ENCODE measurements at places on chromosomes 16 and 17.

DNA sequence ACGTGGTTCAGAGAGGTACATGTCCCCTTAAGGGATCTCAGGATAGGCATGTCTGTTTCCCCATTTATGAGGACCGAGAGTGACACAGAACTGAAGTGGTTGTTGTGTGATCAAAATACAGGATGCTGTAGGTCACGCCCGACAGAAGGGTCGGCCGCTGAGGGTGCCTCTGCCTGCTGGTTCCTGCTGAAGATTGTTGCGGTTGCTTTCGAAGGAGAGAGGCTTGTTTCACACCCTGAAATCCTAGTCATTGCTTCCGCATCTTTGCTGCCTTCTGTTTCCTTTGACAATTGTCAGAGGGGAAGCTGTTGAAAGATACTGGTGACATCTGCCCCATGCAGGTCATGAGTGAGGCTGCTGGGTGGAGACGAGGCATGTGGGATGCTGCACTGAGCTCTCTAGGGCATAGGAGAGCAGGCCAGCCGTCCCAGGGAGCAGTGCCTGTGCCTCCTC is 3.8 kb upstream of the NAT9 start:
- peak; percentile 35 for DNase-seq

GRCh38 chr16:24896439-24896838 is 50.7 kb downstream of the SLC5A11 start:
- no peak for DNase-seq

GRCh38 chr17:69358688-69359596 is 32.0 kb upstream of the ABCA5 start:
- DNase-seq: no peak

DNA sequence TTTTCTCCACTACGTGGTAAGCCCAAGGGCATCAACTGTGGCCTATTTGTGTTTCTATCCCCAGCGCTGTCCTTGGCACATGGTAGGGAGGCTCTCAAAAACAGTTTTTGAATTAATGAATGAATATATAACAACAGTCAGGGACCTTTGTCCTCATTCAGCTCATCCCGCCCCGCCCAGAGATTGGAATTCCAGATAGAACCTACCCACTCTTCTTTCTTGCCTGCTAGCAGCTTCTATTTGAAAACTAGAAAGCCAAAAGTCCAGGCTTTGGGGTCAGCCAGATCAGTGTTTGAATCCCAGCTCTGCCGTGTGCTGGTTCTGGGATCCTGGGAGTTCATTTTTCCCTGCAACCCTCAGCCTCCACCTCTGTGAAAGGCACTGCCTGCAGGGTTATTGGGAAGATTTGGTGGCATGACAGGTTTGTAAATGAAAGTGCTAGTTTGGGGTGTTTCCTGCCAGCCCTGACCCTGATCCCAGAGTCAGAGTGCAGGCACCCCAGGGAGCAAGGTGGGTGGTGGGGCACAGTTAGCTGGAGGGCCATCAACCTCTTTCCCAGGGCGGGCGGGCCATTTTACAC is 4.5 kb downstream of the NHERF1 start:
- DNase-seq: no peak

DNA sequence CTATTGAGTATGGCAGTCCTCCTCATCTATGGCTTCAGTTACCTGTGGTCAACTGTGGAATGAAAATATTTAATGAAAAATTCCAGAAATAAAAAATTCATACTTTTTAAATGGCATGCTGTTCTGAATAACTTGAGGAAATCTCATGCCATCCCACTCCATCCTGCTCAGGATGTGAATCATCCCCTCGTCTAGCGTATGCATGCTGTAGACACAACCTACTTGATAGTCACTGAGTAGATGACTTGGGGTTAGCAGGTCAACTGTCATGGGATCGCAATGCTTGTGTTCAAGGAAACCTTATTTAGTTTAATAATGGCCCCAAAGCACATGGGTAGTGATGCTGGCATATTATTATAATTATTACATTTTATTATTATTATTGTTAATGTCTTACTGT is 4.8 kb upstream of the VAC14 start:
- no peak for DNase-seq

GRCh38 chr17:68821860-68822696 is 133.1 kb downstream of the ABCA8 start:
- DNase-seq: no peak

DNA sequence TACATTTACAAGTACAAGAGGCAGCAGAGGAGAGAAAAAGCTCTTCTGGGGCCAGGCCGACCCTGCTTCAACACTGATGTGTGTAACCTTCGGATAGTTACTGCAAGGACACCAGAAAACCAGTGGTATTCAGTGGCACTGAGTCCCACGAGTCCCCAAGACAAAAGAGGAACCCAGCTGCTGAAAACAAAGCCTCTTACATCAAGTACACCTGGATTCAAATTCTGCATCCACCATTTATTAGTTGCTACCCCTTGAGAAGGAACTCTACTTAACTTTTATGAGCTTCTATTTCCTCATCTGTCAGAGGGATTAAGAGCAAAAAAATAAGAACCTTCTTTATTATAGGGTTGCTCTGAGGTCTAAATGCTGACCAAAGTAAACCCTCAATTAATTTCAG is 2.6 kb downstream of the EARS2 start:
- DNase-seq: no peak

DNA sequence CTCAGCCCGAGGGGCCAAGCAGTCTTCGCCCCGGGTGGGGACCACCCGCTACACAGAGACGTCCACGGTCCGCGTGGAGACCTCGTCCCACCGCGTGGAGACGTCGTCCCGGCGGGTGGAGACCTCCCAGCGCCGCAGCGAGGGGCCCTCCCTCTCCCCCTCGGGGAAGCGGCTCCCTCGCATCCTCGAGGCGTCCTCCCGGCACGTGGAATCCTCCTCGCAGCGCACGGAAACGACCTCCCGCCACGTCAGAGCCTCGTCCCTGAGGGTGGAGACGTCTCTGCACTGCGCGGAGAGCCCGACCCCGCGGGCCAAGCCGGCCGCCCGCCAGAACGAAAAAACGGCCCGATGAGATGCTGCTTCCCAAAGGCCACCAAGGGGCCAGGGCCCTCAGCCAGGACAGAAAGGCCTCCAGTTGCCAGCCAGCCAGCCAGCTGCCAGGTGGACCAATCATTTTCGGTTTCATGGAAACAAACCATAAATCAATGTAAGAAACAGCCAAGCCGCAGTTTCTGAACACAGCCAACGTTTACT is 424 bp downstream of the C17orf100 start:
- no peak for DNase-seq

- DNase-seq: no peak
Observed at GRCh38 chr17:50636804-50637195, 2.1 kb downstream of the ABCC3 start.

GRCh38 chr17:28641579-28641978 is 3.4 kb downstream of the BLTP2 start:
- no peak for DNase-seq

DNA sequence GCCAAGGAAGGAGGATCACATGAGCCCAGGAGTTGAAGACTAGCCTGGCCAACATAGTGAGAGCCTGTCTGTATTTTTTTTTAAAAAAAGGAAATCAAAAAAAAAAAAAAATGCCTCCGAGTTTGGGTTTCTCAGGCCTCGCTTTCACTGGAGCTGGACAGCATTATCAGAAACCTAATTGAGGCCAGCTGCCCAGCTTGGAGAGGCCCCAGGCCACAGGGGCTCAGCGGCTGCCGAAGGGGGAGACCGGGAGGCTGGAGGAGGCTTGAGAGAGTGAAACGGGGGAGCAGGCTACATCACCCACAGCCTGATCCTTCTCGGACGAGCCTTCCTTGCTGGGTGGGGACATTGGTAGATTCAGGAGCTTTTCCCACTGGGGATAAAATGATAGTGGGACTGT is 5.1 kb downstream of the TTYH2 start:
- no peak for DNase-seq

GRCh38 chr17:73625991-73626673 is 18.1 kb downstream of the SDK2 start:
- no peak for DNase-seq

DNA sequence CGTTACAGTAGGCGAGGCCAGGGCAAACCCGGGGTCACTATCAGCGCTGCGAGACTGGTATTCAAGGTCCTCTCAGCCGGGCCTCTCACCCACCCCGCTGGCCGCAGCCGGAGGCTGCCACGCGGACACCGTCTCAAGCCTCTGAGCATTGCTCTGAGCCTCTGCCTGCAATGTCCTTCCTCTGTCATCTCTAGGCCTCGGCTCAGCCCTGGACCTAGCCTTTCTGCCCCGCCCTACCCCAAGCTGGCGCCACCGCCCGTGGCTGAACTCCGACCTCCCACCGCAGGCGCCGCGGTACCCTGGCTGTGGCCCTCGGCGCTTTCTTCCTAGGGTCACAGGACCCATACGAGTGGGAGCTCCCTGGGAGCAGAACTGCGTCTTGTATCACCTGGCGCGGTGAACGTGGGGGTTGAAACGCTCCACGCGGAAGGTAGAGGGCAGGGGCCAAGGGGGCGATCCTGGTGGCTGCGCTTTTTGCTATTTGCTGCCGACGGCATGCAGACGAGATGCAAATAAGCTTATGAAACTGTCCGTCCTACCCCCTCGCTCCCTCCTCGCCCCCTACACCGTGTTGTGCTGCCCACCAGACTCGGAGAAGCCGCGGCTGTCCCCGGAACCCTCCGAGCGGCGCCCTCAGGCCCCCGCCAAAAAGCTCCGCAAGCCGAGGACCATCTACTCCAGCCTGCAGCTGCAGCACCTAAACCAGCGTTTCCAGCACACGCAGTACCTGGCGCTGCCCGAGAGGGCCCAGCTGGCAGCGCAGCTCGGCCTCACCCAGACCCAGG is 3.7 kb downstream of the DLX4 start:
- no peak for DNase-seq

DNA sequence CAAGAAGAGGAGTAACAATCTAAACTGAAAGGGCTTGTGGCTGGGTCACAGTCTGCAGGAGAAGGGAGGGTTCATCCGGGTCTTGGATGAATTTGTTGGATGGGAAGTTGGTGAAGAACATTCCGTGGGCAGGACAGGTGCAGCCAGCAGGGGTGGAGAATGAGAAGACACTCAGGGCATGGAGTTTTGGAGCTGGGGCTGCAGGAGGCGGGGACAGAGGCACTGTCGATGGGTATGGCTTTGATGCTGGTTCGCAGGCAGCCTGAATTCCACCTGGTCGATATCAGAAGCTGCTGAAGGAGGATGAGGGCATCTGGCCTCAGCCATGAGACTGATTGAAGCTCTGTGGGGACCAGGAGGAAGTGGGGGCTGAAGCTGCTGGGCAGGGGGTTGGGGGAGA is 36.1 kb upstream of the CBFA2T3 start:
- DNase-seq: no peak

DNA sequence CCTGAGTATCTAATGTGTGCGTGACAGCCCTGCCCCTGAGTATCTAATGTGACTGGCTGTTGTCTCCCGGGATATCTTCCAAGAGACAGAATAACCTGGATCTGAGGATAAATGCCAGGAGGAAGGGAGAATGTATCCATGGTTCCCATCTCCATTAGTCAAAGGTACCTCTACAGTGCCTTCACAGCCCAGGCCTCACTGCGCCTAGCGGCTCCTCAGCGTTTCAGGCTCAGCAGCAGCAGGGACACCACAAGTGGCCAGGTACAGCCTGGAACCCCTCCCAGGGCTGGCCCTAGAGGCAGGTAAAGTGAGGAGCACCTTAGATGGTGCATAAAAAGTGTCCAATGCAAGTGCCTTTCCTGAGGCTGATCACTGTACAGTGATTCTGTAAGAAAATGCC is 32.0 kb downstream of the SOCS3 start:
- DNase-seq: no peak

DNA sequence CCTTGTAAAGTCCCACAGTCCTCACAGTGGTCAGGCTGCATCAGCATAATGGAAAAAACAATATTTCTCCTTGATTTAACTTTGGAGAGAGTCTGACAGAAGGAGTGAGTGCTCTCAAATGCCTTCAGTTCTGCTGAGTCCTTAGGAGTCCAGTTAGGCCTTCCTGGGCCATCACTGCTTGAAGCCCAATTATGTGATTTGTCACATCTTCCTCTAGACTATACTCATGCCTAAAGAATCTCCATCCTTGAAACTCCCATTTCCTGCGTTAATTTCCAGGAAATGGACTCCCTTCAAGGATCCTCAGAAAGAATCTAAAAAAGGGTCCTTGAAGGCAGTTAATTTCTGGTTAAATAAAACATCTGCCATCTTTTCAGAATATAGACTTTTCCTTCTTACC is 52.8 kb downstream of the SLFN5 start:
- no peak for DNase-seq

DNA sequence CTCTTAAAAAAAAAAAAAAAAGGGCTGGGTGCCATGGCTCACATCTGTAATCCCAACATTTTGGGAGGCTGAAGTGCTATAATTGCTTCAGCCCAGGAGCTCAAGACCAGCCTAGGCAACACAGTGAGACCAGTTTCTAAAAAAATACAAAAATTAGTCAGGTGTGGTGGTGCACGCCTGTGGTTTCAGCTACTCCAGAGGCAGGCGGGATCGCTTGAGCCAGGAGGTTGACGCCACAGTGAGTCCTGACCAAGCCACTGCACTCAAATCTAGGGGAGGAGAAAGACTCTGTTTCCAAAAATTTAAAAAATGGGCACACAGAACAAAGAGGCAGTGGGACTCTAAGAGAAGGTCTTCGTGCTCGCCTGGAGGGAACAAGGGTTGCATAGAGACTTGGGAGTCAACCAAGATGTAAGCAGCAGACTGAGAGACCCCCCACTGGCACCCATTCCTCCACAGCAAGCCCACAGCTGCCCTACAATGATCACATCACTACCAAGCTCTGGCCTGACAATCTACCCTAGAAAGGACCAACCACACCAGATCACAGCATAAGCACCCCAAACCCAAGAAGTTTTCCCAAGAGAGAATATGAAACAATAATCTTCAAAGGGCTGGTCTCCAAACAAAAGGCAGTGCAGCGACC is 121.6 kb downstream of the ANKRD11 start:
- DNase-seq: no peak

DNA sequence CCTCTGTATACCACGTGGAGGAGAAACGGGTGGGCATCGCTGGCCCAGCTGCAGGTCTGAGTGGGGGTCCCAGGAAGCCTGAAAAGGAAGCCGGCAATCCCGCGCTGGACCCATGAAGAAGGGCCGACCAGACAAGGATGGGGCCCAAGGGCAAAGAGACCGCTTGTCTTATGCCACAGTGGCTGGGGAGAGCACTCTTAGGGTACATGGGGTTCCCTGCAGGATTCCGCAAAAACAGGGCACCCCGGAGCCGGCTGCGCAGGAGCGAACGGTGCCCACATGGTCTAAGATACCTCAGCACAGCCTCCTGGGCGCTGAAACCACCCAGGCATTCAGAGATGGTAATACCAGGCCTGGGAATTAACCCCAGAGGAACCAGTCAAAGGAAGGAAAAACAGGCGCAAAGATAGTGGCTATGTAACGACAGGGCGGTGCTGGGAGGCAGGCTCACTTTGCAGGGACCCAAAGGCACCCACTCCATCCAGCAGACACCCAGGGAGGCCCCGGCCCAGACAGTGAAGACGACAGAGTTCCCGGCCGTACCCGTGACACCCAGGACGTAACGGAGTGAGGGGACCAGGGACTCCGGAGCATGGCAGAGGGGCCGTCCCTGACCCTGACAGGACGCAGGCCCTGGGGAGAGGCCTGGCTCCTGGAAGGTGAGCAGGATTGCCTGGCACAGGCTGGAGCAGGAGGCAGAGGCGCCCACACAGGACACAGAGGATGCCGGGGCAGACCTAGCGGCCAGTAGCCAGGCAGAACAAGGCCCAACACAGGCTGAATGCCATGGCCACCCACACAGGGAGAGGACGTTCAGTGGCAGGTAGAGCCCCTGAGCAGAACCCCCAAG is 10.3 kb downstream of the PIEZO1 start:
- DNase-seq: no peak

- peak; percentile 33 for DNase-seq
Observed at GRCh38 chr17:75720656-75721462, at the start of gene ITGB4. TSS of gene ITGB4 (plus strand) at chr17:75721459. CDS start at chr17:75724704, 3,245 bp downstream.

GRCh38 chr16:49859125-49859811 is 3.4 kb upstream of the ZNF423 start:
- DNase-seq: no peak

GRCh38 chr16:4624827-4625559 is 367 bp downstream of the MGRN1 start:
- DNase-seq: peak; percentile 54
